ENCODE measurements at places on chromosomes 1 and 21.

DNA sequence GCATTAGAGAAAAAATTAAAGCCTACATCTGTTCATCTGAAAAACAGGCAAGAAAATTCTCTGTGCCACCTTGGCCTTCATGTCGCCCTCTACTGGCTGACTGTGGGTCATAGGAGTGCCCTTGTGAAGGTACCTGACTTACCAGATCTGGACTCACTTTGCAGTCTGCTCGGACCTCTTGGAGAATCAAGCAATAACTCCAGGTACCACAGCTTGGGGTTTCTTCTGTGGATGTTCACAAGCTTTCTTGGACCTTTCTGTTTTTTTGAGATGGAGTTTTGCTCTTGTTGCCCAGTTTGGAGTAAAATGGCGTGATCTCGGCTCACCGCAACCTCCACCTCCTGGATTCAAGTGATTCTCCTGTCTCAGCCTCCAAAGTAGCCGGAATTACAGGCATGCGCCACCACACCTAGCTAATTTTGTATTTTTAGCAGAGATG lies 2.4 kb upstream of the PRAMEF18 start:
- DNase-seq: peak; percentile 37

DNA sequence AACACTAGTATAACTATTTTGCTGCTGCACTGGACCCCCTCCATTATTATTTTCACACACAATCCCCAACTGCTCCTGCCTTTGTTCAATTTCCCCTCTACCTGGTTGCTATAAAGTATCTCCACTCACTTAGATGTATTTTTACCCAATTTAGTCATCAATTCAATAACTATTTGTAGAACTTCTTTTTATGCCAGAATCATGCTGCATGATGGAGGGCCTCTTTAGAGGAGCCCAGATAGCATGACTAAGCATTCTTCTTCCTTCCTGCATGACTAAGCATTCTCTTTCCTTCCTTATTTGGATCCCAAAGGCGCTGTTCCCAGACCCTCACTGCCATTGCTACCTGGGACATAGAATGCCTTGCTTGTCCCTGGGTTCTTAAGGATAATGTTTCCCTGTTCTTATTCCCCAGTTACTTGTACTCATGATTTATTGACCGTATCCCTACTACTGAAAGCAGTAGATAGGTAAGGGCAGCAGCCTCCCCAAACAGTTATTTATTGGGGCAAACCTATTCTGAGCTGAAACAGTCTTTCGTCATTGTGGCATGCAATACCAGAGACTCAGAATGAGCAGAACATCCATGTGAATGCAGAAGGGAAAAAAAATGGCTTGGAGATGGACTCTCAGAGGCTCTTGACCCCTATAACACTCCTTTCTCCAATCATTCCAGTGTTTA lies 89.3 kb upstream of the AKT3 start:
- no peak for DNase-seq

DNA sequence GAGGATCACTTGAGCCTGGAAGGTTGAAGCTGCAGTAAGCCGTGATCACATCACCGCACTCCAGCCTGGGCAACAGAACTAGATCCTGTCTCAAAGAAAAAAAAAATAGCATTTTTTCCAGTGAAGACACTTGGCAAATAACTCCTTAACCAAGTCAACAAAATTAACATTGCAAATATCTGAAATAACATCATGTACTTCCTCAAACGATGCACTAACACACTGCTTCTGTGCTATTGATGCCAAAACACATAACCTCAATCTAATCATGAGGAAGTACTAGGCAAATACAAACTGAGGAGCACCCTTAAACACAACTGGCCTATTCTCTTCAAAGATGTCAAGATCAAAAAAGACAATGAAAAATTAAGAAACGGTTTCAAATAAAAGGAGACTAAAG lies 32.3 kb downstream of the PABPC4 start:
- no peak for DNase-seq

- no peak for DNase-seq
These were observed 43.1 kb downstream of the PTGFRN start for GRCh38 chr1:116952738-116953275.

GRCh38 chr1:20697563-20697962 lies 20.2 kb downstream of the KIF17 start:
- DNase-seq: no peak

- DNase-seq: no peak
These were observed 7.2 kb upstream of the UBE2U start for GRCh38 chr1:64196074-64196870.

DNA sequence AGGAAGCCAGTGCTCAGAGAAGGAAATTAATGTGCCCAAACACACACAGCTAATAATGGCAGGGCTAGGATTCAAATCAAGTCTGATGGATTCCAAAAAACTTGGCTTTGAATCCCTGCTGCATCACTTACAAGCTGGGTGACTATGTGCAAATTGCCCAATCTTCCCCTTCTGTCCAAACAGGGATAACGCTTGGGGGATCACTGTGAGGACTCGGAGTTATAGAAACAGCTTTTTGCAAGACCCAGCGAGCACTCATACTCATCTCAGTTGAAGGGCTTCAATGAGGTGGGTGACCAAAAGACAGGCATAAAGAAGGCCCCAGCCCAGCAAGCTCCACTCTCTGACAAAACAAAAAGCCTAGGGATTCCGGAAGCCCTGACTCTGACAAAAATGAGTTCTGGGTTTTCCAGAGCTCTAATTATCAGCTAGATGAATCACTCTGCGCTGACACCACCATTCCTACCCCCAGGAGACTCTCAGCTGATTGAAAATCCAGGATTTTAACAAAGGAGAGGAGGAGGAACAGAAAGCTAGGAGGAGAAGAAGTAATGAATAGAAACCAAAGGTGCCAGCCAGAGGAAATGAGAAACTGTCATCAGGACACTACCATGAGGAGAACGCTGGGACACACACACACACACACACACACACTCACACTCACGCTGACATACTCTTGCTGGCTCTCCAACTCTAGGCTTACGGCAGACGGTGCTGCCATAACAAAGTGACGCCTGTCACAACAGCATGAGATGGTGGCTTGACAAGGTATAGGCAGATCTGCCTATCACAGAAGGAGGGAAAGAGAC lies 1.6 kb upstream of the STK40 start:
- DNase-seq: no peak

GRCh38 chr1:18178111-18178510 lies 70.5 kb downstream of the IGSF21 start:
- no peak for DNase-seq

Data from stimulated activated CD8-positive, alpha-beta memory T cell treated with anti-CD3 and anti-CD28 coated beads, Interleukin-2, amount 100 ng/mL, for 48 hours (primary cell).